ENCODE measurements at places on chromosomes 3 and 15.

DNA sequence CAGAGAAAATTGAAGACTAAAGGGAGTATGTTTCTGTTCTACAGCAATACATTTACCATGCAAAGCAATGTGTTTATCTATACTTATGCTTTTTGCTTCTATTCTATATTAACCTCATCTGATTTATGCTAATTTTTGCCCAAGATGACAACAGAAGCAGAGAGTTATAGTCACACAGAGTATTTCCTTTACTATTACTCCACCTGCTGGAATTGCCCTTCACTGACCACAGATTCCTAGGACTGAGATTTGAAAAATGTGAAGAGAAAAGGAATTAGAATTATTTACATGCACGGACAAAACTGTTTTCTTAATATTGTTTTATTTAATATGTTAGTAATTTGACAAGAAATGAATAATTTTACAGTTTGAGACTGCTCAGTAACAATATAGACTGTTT is 745.6 kb downstream of the VGLL3 start:
- DNase-seq = no peak

DNA sequence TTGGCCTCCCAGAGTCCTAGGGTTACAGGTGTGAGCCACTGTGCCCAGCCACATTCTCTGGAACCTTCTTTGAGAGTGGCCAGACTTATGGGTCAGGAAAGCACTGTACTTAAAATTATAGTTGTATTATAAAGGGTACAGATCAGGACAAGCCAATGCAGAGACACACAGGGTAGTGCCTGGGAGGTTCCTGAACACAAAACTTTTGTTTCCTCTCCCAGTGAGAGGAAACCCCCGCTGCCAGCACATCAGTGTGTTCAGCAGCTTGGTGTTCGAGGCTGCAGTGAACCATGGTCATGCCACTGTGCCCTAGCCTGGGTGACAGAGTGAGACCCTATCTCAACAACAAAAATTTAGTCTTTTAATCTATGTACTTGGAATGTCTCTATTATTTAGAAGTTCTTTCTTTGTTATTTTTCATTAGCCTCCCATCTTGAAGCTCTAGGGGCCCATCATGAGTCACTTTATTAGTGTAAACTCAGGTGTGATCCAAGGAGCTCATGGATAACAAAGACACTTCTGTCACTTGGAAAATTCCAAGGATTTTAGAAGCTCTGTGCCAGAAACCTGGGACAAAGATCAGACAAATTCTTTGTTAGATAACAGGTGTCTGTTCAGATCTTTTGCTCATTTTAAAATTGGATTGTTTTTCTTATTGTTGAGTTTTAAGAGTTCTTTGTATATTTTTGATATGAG is 7.8 kb downstream of the BLOC1S6 start:
- DNase-seq = no peak

- DNase-seq = no peak
Observed at GRCh38 chr3:72663429-72663828, 184.8 kb downstream of the SHQ1 start.

- DNase-seq = no peak
Observed at GRCh38 chr3:128351546-128351945, 115.1 kb downstream of the DNAJB8 start.

DNA sequence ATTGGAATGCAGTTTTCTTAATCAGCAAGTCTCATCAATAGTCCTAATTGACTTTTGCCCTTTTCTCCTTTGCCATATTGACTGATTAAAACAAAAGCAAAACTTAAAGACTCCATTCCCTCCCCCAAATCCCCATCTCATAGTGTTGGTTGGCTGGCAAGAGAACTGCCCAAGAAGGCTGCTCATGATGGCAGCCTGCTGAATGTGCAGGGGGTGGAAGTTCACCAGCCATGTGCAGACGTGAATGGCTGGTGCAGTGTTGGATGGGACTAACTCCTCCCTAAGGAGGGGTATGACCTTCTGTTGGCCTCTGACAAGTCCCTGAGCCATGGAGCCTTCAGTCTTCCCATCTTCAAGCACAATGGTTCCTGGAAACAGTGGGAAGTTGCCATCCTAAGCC is 7.0 kb downstream of the SMAD3 start:
- DNase-seq = no peak

DNA sequence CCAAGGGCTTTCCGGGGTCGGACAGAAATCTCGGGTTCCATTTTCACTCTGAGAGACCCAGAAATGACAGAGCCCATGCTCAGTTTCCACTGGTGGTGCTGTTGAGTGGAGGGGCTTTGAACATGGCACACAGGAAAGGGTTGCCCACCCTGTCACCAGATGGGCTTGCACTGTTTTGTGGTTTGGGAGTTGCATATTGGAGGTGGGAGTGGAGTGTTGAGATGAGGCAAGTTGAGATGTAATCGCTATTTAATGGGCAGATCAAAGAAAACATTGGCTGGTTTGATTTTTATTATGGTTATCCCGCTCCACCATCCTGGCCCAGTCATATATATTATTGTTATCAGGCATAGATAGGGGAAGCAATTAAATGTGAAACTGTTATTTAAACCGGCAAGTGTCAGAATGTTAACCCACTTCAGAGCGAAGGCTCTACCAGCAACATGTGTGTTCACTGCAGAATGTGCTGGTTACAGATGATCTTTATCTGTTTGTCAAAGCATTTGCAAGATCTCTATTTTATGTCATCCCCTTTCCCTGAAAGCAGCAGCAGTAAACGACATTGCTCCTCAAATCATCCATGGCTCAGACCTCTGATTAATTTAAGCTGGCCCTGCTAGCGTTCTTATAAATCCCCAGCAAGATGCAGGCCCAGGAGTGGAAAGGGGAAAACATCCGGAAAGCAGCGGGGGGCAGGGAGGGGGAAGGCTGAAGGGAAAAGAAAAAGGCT is 58.3 kb upstream of the TSEN2 start:
- no peak for DNase-seq

- DNase-seq = no peak
Observed at GRCh38 chr3:47645551-47645950, 66.9 kb upstream of the CSPG5 start.

DNA sequence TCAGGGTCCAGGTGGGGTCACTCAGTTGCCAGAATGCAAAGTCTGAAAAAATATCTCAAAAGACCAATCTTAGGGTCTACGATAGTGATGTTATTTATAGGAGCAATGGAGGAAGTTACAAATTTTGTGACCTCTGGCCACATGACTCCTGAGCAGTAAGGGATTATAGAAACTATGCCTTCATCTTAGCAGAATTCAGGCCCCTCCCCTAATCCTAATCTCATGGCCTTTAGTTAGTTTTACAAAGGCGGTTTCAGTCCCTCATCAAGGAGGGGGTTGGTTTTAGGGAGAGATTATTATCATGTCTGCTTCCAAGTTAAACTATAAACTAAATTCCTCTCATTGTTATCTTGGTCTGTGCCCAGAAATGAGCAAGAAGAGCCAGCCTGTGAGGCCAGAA is 5.9 kb upstream of the DCP1A start:
- no peak for DNase-seq

- DNase-seq = no peak
Observed at GRCh38 chr3:193470710-193471109, 84.0 kb downstream of the ATP13A4 start.

GRCh38 chr3:183306798-183307671 is 54.0 kb downstream of the B3GNT5 start:
- DNase-seq = peak; percentile 40

DNA sequence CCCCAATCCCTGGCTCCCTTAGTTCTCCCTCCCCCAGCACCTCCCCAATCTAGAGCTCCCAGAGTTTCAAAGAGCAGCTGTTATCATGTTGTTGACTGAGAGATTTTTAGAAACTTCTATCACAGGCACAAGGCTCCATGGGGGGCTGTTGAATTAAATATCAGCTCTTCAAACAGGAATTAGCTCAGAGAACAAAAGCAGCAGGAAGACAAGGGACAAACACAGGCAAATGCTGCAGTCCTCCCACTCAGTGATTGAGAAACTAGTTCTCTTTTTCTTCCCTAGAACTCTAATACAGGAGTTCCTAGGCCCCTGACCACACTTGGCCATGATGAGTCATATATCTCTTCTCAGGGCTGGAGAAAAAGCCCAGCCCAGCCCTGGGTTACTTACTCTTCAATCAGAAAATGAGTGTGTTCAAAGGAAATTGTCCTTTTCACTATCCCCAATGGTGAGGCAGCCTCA is 262.1 kb downstream of the IGSF11 start:
- no peak for DNase-seq

GRCh38 chr15:65912235-65912634 is 42.9 kb downstream of the RAB11A start:
- no peak for DNase-seq

GRCh38 chr3:124275412-124275811 is 283.5 kb upstream of the ROPN1 start:
- DNase-seq = no peak

DNA sequence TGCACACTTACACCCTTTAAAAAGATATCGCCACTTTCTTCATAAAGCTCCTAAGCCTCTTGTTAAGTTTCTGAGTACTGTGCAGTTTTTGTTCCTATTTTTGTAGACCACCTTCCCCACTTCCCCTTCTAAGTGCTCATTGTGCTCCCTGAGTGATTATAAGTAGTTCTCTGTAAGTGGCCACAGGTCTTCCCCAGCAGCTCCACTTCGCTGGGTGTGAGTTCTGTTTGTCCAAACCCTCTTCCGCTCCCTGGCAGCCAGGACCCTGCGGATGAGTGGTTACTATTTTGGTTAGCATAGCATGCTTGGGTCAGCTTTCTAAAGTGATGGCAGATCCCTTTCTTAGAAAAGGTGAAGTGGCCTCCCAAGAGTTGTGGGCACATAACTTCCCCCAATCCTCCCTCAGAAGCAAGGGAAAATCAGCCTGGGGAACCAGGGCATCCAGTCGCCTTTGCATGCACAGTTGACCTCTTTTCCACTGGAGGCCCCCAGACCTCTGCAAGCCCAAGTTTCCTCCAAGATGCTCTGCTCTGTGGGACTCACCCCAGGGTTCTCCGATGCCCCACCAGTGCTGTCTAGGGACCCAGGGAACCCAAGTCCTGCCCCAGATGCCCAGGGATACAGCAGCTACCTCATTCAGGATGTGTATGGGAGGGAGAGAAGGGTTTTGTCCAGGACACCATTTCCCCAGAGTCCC is 69.6 kb downstream of the ATP10A start:
- DNase-seq = no peak

GRCh38 chr3:161403251-161403650 is 31.9 kb upstream of the SPTSSB start:
- DNase-seq = peak; percentile 9

DNA sequence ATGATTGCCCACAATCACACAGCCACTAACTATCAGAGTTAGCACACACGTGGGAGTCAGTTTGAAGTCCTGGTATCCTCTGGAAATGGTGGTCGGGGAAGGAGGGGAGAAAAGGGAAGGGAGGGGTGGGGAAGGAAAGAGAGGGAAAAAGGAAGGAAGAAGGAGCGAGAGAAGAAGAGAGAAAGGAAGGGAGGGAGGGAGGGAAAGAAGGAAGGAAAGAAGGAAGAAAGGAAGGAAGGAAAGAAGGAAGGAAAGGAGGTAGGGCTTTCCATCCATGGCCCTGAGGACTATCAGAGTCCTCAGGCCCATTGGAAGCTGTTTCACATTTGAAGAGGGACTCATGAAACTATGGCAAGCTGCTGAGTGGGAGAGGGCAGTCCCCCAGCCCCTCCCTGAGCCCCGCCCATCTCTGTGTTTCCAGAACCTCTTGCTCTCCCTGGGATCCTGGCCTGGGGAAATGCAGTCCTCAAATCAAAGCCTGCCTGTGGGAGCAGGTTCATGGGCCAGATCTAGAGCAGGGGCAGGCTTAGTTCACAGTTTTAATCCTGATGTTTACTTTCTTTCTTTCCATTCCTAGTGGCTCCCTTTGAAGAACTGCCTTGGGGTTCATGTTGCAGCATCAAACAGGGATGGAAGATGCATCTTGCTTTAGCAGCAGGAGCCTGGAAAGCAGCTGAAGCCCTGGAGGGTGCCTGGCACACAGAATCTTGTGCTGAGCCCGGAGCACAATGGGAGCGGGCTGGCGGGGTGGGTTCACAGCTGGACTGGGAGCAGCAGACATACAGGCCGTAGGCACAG is 66.1 kb upstream of the GLCE start:
- DNase-seq = no peak

DNA sequence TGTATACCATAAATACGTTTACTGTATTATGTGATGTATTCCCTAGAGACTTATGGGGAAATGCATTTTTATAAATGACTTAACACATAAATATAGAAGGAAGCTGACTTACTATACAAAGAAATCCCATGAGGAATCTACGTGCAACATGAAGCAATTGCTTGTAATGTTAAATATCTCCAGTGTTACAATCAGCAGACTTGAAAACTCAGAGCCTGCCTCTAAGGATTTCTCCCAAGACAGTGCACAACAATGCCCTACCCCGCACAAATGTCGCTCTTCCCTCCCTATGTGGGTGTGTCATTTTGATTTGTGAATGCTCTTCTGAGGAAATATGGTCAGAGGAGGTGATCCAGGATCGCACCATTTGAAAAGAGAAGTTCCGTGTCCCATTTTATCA is 629.0 kb downstream of the NR2F2 start:
- no peak for DNase-seq

DNA sequence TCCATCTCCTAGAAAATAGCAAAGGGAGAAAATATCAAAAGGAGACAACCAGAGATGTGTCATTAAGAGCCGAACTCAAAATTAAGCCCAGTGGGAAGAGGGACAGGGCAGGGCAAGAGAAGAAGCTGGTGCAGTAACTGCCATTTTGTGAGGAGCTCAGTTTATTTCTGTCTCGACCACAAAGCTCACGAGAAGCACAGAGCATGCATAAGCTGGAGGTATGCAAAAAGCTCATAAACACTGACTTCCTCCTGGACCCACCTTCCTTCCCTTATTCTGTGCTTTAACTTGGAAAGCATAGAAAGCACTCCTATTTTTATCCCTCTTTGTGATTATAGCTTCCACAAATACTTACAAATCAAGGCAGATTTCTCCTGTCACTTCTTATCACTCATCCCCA is 81.3 kb downstream of the DGKG start:
- no peak for DNase-seq

DNA sequence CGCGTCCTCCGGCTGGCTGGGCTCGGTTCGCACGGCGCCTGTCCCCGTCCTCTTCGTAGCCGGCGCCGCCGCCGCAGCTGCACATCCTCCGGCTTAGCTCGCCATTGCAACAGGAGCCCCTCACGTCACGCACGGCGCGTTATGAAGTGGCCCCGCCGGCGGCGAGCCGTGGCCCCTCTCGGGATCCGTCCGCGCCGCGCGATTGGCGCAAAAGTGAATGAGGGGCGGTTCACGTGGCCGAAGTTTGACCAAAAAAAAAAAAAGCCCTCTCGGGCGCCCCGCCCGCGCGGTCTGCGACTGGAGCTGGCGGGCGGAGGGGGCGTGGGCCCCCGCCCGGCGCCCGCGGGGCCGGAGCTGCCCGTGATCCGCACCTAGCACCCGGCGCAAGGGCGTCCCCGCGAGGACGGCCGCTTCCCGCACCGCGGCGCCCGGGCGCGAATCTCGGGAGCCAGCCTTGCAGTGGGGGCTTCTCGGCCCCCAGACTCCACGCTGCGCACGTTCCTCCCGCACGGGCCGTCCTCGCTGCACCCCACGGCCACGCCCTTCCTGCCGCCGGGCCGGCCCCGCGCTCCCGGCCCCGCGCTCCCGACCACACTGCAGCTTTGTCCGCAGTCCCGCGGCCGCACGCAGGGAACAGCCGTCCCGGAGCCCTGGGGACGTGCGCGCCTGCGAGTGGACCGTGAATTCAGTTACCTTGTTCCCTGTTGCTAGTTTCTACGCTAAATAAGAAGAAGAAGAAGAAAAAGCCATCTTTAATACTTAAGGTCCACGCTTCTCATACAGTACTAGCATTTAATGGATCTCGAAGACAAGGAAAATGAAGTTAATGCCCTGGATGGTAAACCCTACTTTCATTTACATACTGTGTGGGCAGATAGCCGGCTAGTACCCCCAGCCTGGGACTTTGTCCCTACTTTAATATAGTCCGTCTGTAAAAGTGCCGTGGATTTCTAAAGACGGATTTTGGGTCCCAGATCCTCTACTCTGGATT is at the start of gene CHSY1:
TSS of gene CHSY1 (minus strand) at position 219 of the 991 bp plus-strand sequence. CDS start 592 bp downstream, outside the sequence.
- peak; percentile 86 for DNase-seq

Measured in astrocyte of the cerebellum (primary cell).